ENCODE measurements at places on chromosomes 2 and 18. TPM values are rescaled to one million over a fixed set of nuclear protein-coding genes. Genes with fewer than 3 reads are reported as not detected.

Gene PPM1B
- 25.9 TPM for total RNA-seq

Gene ATF2
- total RNA-seq = 62.5 TPM

Gene GALNT3
- total RNA-seq = 4.3 TPM

Gene RASGRP3
- total RNA-seq = 12.1 TPM

Gene SIGLEC15
- total RNA-seq = 0.43 TPM

Gene AOX1
- 57.4 TPM for total RNA-seq

Gene ALK
- not detected for total RNA-seq

Gene POTEC
- under 0.01 TPM for total RNA-seq

Gene CFAP221
- not detected for total RNA-seq

Gene AMER3
- total RNA-seq = not detected

Gene AQP4
- not detected for total RNA-seq

Gene AQP12A
- total RNA-seq = not detected

Gene ONECUT2
- total RNA-seq = under 0.01 TPM

Gene IL36G
- total RNA-seq = not detected

Gene CYP1B1
- total RNA-seq = 6.5 TPM

Gene HJURP
- total RNA-seq = 27.2 TPM

Gene DSC2
- total RNA-seq = not detected

Gene TWIST2
- total RNA-seq = 58.7 TPM

Gene ERICH2
- total RNA-seq = not detected

Gene KLHL41
- total RNA-seq = 0.43 TPM

Gene EMILIN1
- total RNA-seq = 160 TPM

Gene PDE1A
- 1.7 TPM for total RNA-seq

Gene HOXD9
- 10.6 TPM for total RNA-seq

Gene ITGA4
- 145 TPM for total RNA-seq

Gene PIKFYVE
- total RNA-seq = 46.6 TPM

Gene CLEC4F
- not detected for total RNA-seq

Gene MERTK
- total RNA-seq = under 0.01 TPM

Gene WDCP
- 7.7 TPM for total RNA-seq

Gene SPATS2L
- total RNA-seq = 65.6 TPM

Gene FBXO15
- total RNA-seq = 0.43 TPM

Measured in fibroblast of villous mesenchyme (primary cell).